Fibroblast of skin of left quadriceps (primary cell): ENCODE measurements at places on chromosomes 12 and 14.

DNA sequence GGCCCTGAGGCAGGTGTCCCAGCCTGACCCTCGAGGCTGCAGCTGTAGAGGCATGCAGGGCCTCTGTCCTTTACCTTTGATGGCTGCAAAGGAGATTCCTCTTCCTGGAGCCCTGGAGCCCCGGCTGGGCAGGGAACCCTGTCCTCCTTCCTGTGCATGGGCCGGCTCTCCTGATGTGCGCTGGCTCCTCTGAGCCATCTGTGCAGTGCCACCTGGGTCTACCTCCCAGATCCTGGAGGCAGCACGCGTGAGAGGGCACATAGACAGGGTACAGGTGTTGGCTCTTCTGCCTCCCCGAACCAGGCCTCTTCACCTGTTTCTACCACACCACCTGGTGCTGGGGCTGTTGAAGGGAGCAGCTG lies 115.1 kb downstream of the BEGAIN start:
- DNase-seq, result no peak

DNA sequence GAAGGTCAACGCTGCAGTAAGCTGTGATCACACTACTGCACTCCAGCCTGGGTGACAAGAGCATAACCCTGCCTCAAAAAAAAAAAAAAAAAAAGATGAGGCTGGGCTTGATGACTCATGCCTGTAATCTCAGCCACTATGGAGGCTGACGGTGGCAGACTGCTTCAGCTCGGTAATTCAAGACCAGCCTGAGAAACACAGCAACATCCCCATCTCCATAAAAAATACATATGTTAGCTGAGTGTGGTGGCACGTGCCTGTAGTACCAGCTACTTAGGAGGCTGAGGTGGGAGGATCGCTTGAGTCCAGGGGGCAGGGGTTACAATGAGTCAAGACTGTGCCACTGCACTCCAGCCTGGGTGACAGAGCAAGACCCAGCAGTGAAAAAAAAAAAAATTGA lies 50.4 kb downstream of the GXYLT1 start:
- DNase-seq, result no peak

- DNase-seq, result no peak
These were observed 75.6 kb downstream of the LMO3 start for GRCh38 chr12:16530268-16530850.

DNA sequence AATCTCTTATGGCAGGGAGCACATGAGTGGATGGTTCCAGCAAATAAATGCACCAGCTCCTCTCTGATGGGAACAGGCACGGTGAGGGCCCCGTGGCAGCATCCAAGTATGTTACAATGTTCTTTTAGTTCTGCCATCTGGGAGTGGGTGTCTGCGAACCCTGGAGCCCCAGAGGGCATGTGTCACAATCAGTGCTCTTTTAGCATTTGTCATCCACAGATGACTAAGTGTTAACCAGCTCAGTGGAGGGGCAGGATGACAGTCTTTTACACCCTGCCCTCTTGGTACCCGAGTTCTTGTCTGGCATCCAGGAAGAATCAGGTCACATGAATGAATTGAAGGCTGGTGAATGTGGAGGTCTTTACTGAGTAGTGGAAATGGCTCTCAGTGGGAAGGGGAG lies 560.4 kb upstream of the FLRT2 start:
- DNase-seq, result no peak

- DNase-seq, result no peak
These were observed 88.1 kb upstream of the NAV3 start for GRCh38 chr12:77742631-77743030.

DNA sequence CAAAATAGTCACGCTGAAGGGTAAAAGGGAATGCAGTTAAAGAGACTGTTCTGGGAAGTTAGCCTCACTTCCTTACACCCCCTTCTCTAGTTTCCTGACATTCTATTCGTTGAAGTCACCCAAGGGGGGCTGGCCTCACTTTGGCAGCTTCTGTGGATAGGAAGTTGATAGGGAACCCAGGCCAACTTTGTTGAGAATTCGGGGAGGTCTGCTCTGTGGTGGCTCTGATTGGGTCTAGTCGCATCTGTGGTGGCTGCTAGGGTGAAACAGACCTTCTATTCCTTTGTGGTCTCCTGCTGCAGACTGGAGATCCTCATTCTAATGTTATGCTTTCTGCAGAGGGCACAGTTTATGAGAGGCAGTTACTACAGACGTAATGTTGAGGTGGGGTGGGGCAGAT lies 28.8 kb upstream of the GZMB start:
- DNase-seq, result no peak

DNA sequence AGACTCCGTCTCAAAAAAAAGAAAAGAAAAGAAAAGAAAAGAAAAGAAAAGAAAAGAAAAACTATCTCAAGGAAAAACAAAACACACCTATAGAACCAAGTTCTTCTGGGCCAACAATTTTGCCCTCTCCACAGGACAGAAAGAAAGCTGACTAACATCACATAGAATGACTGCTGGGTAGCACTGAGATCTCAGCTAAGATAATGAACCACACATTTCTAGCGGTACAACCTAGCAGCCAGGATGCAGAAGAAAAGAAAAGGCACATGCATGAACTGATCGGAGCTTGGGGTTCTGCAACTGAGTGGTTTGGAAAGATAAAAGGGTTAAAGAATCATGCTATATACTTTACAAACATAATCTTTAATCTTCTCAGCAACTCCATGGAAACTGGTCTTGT lies 19.5 kb downstream of the TMED10 start:
- DNase-seq, result no peak
